ENCODE measurements at places on chromosomes 12 and 14.

GRCh38 chr14:22753586-22753985 is 12.9 kb upstream of the OXA1L start:
- no peak for DNase-seq

GRCh38 chr14:59320361-59320760 is 131.9 kb downstream of the DAAM1 start:
- no peak for DNase-seq

- DNase-seq: no peak
Observed at GRCh38 chr14:106605548-106606448, 1079.4 kb downstream of the TMEM121 start.

GRCh38 chr12:68176257-68176656 is 16.7 kb upstream of the IFNG start:
- no peak for DNase-seq

- DNase-seq: no peak
Observed at GRCh38 chr12:78359520-78359919, 505.1 kb upstream of the SYT1 start.

GRCh38 chr12:65308006-65308405 is 29.5 kb downstream of the MSRB3 start:
- DNase-seq: no peak

- no peak for DNase-seq
Observed at GRCh38 chr12:101597164-101597563, 2.4 kb downstream of the MYBPC1 start.

- no peak for DNase-seq
Observed at GRCh38 chr12:30701056-30701455, 5.4 kb upstream of the IPO8 start.

DNA sequence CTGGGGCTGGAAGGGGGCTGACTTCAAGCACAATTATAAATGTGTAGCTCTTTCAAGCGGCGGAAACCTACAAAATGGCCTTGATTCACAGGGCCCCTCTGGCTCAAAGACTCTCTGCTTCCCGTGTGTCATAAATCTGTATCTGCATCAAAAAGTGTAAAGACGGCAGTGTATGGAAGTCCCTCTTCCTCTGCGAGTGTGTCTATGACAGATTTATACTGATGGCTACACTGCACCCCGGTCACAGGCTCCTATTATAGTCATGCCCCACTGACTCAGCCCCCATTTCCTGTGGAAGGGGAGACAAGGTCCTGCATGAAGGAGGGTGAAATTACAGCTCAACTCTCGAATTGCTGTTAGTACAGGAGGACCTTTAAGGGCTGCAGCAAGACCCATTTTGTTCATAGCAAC is 68.6 kb downstream of the HMGA2 start:
- DNase-seq: no peak

- no peak for DNase-seq
Observed at GRCh38 chr14:94158239-94158883, 15.8 kb upstream of the PPP4R4 start.

Data from NCI-H748 treated with DMSO at 0.1 percent for 48 hours (cell line).